Fibroblast of lung (primary cell): ENCODE measurements at places on chromosomes 11 and 22. TPM values are rescaled to one million over a fixed set of nuclear protein-coding genes. Genes with fewer than 3 reads are reported as not detected.

DTX4 gene
- total RNA-seq = 3.1 and 4.8 TPM in 2 replicates

YPEL4 gene
- 1.5 and 2.3 TPM in 2 replicates for total RNA-seq

ARHGAP20 gene
- 9.4 and 11.6 TPM in 2 replicates for total RNA-seq

CYTH4 gene
- under 0.01 and 0.26 TPM in 2 replicates for total RNA-seq

ZDHHC5 gene
- 26.7 and 33.9 TPM in 2 replicates for total RNA-seq

C22orf42 gene
- not detected in 2 replicates for total RNA-seq

DNA sequence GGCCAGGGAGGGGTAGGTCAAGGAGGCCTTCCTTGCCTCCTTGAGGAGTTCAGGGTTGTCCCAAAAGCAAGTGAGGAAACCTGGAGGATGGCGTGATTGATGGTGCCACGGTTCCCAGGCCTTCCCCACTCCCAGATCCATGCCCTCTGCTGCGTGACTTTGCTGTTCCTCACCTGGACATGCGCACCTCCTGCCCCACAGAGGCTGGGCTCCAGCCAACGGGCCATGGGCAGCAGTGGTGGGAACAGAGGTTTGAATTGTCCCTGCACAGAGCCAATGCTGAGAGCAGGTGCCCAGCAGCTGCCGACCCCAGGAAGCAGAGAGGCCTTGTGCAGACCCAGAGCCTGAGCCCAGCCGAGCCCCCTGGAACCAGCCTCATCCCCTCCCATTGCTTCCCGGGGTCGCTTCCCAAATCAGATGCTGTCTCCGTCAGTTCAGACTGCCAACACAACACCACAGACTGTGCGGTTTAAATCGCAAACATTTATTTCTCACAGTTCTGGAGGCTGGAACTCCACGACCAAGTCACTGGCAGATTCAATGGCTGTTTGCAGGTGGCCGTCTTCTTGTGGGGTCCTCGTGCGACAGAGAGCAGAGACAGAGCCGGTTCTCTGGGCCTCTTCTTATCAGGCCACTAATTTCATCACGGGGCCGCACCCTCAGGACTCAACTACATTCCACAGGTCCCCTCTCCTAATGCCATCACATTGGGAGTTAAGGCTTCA lies 6.2 kb upstream of the LINC01488 start:
- H3K27me3 ChIP-seq = no peaks in the 10 kb centered on the region
- H3K4me3 ChIP-seq = no peak overlapping the region
- DNase-seq = no peak
- H3K36me3 ChIP-seq = no peaks in the 10 kb centered on the region
- H3K4me1 ChIP-seq = peaks cover 1% of the 10 kb centered on the region

GRCh38 chr11:134355656-134356055 lies 23.9 kb downstream of the GLB1L2 start:
- H3K4me1 ChIP-seq = no peaks in the 10 kb centered on the region
- no peak for DNase-seq
- no peak overlapping the region for H3K27ac ChIP-seq
- no peaks in the 10 kb centered on the region for H3K36me3 ChIP-seq

GRCh38 chr22:38257650-38258250 lies 15.1 kb downstream of the TMEM184B start:
- no peak for DNase-seq
- peak overlapping the region; percentile 2 for H3K4me3 ChIP-seq
- H3K36me3 ChIP-seq = no peaks in the 10 kb centered on the region
- peak overlapping the region; percentile 84 for H3K27ac ChIP-seq

GRCh38 chr22:23789121-23789520 lies 2.4 kb downstream of the SMARCB1 start:
- peaks cover 4% of the 10 kb centered on the region for H3K36me3 ChIP-seq
- no peak for DNase-seq
- no peak overlapping the region for H3K27ac ChIP-seq
- H3K4me3 ChIP-seq = no peak overlapping the region
- no peaks in the 10 kb centered on the region for H3K27me3 ChIP-seq

DNA sequence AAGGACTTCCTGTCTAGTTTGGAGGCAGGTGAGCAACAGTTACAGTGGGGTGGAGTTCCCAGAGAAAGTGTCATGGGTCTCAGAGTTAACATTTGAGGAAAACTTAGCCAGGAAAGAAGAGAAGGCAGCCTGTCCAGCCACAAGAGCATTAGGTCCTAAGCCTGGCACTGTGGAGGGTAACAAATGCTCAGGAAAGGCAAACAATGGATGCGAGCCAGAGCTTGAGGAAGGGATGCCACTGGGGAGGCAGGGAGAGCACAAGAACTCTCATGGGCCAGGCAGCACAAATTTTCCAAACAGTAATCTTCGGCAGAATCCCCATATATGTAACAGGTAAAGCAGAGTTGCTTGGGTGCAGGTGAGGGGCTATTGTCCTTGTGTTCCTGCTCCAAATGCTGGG lies 8.0 kb upstream of the SERPIND1 start:
- H3K27me3 ChIP-seq = no peaks in the 10 kb centered on the region
- H3K36me3 ChIP-seq = peaks cover 8% of the 10 kb centered on the region
- H3K27ac ChIP-seq = no peak overlapping the region
- DNase-seq = no peak
- H3K4me3 ChIP-seq = no peak overlapping the region

DNA sequence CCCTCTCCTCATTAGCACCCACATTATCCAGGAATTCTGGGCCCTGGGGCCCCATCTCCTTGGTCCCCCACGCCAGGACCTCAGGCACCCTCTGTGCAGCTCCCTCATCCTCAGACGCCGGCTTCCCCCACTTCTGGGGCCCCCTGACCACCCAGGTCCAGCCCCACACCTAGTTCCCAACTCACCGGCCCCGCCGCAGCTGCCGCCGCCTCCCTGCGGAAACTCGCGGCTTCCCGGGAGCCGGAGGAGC lies at the start of gene PCSK7:
Gene PCSK7, minus strand, starts transcription at position 232 of the 250 bp plus-strand sequence. CDS start 2,229 bp downstream, outside the sequence.
- H3K27ac ChIP-seq = peak within 1 kb of the TSS; percentile 92
- DNase-seq = no peak
- peak within 1 kb of the TSS; percentile 99 for H3K4me3 ChIP-seq
- H3K27me3 ChIP-seq = no peaks in the 10 kb centered on the region
- peaks cover 16% of the 10 kb centered on the region for H3K36me3 ChIP-seq

DNA sequence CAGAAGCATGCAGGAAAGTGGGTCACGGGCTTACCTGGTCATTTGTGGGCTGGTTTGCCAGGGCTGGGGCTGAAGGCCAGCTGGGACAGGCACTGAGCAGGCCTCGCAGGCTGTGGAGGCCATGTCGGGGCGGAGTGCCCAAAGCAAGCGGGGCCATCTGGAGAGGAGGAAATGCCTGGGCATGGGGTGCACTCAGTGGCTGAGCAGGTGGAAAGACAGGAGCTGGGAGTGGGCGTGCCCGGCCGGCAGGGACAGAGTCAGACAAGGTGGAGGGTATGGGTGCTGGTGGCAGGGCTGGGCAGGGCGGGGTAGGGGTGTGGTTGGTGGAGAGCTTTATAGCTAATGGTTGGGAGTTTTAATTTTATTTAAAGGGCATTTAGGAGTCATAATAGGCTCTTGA lies 27.4 kb downstream of the DAGLA start:
- H3K27ac ChIP-seq = no peak overlapping the region
- H3K36me3 ChIP-seq = no peaks in the 10 kb centered on the region
- H3K4me1 ChIP-seq = no peaks in the 10 kb centered on the region
- H3K4me3 ChIP-seq = no peak overlapping the region
- H3K27me3 ChIP-seq = no peaks in the 10 kb centered on the region

- H3K27me3 ChIP-seq = peaks cover 2% of the 10 kb centered on the region
- no peaks in the 10 kb centered on the region for H3K4me1 ChIP-seq
- H3K4me3 ChIP-seq = no peak overlapping the region
- no peaks in the 10 kb centered on the region for H3K36me3 ChIP-seq
Observed at GRCh38 chr11:121248496-121248895, 44.1 kb upstream of the SC5D start.

DNA sequence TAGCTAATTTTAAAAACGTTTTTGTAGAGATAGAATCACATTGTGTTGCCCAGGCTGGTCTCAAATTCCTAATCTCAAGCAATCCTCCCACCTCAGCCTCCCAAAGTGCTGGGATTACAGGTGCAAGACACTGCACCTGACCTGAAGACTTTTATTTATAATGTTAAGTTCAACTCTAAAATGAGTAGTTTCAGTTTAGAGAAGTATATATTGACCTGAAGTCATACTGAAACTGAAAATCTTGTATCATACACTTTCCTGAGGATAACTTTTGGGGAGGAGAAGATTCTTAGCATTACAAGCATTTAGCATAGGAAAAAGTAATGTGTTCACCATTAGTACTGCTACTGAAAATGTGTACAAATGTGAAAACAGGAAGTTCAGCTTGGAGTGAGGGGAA lies 249.3 kb downstream of the CASP12 start:
- H3K4me3 ChIP-seq = no peak overlapping the region
- no peak for DNase-seq
- H3K27ac ChIP-seq = no peak overlapping the region
- H3K27me3 ChIP-seq = no peaks in the 10 kb centered on the region
- H3K4me1 ChIP-seq = no peaks in the 10 kb centered on the region
- H3K36me3 ChIP-seq = no peaks in the 10 kb centered on the region

- DNase-seq = no peak
- peaks cover 2% of the 10 kb centered on the region for H3K27me3 ChIP-seq
- no peak overlapping the region for H3K27ac ChIP-seq
- no peaks in the 10 kb centered on the region for H3K4me1 ChIP-seq
Observed at GRCh38 chr11:75492181-75492820, 33.4 kb downstream of the GDPD5 start.

GRCh38 chr11:125807909-125808308 lies 20.0 kb downstream of the PATE3 start:
- DNase-seq = no peak
- no peak overlapping the region for H3K27ac ChIP-seq
- no peak overlapping the region for H3K4me3 ChIP-seq
- H3K27me3 ChIP-seq = no peaks in the 10 kb centered on the region
- no peaks in the 10 kb centered on the region for H3K4me1 ChIP-seq
- H3K36me3 ChIP-seq = no peaks in the 10 kb centered on the region

GRCh38 chr11:86205421-86206336 lies 38.9 kb upstream of the EED start:
- H3K27me3 ChIP-seq = no peaks in the 10 kb centered on the region
- no peak overlapping the region for H3K27ac ChIP-seq
- no peaks in the 10 kb centered on the region for H3K36me3 ChIP-seq
- H3K4me1 ChIP-seq = peaks cover 6% of the 10 kb centered on the region

- H3K27me3 ChIP-seq = no peaks in the 10 kb centered on the region
- no peaks in the 10 kb centered on the region for H3K36me3 ChIP-seq
- peak; percentile 48 for DNase-seq
- H3K4me1 ChIP-seq = no peaks in the 10 kb centered on the region
- no peak overlapping the region for H3K4me3 ChIP-seq
- H3K27ac ChIP-seq = no peak overlapping the region
Observed at GRCh38 chr11:124978316-124978715, 24.3 kb downstream of the CCDC15 start.
